ENCODE measurements at places on chromosomes 13 and 19.

DNA sequence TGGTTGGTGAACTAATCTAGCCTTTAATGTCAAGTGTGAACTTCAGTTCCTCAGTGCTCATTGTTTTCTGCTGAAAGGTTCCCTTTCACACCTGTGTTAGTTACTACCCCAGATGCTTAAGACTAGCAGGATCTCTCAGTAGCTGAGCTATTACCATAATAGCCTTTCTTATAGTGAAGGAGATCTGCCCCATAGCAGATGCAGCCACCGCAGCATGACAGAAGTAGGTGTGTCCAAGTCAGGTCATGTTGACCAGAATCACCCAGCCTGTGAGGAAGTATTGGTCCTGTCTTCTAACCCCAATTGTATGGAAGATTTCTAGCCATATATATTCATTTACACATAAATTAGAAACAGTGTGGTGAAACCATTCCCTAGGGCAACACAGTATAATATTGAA is 37.3 kb downstream of the ZAR1L start:
- no peak for DNase-seq

- DNase-seq, result no peak
Observed at GRCh38 chr13:91291078-91291477, 56.4 kb upstream of the MIR17HG start.

DNA sequence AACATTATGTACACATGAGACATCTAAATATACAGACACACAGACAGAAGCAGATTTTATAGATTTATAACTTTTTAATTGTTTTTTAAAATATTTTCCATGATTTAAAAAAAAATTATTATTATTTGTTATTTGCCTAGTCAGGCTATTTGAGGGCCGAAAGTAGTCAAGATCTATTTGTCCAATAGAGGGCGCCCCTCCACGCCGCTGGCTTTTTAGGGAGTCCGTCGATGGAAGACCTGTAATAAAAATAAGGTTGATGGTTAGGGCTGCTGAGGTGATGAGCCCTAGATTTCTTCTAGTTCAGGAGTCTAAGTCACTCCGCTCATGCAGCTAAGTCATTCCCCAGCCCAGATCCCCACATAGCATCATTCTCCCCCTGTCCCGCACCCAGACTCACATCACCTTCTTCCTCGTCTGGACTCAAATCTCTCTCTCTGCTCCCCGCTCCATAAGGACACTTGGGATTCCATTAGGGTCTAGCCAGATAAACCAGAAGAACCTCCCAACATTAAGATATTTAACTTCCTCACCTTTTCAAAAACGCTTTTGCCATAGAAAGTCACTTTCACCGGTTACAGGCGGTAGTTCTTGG is 33.9 kb upstream of the CEACAM21 start:
- DNase-seq, result peak; percentile 53

DNA sequence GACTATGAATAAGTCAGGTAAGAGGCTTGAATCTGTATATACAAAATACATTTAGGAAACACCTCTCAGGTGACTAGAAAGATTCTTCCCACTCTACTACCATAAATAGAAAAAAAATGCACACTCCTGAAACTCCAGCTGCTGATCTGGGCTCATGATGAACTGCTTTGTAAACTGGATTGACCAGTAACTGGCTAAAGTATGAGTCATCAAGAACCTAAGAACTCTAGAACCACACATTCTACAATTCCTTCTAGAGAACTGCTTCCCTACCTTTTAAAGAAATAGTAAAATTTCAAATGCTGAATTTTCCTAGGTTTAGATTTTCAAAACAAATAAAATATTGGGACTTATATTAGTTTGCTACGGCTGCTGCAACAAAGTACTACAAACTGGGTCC is 55.2 kb downstream of the ELF1 start:
- no peak for DNase-seq

DNA sequence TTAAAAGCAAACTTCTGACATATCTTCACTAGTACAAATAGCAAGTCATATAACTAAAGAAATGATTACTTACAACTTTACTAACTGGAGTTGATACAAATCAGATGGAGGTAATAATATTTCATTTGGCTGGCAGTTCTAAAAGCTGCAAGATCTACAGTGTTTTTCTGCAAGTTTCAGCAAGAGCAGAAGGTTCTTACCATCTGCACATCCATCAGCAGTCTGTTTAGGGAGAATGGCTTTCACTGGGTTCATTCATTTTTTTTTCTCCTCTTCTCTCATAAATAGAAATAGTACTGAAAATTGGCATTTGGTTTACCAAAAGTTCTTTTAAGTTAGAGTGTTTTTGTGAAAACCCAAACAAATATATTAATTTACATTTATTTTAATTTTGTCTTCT is 3.1 kb upstream of the SHISA2 start:
- DNase-seq, result no peak

DNA sequence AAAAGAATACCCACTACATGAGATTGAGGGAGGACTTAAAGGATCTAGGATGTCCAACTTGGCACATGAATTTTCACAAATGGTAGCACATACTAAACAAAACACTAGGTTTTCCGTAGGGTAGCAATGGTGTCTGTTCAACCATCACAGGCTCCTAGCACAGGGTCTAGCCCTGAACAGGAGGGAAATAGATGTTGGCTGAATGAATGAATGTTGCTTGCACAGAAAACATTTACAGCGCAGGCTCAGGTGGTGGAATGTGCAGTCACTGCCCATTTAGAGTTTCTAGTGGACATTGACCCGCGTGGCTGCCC is 1.9 kb upstream of the MYCBP2 start:
- DNase-seq, result no peak
